ENCODE measurements at places on chromosomes 4 and X. TPM values are rescaled to one million over a fixed set of nuclear protein-coding genes. Genes with fewer than 3 reads are reported as not detected.
A peak's percentile ranks its signal among the peaks of the same experiment; 100 is the strongest.

GRCh38 chrX:133645256-133645655, 230.0 kb upstream of the GPC4 start:
- DNase-seq: no peak

GRCh38 chr4:138078751-138079520, 163.2 kb downstream of the SLC7A11 start:
- no peak for DNase-seq

GRCh38 chr4:95142932-95143331, 385.2 kb downstream of the BMPR1B start:
- no peak for DNase-seq

Gene CLGN
- total RNA-seq: not detected

Gene RAB41
- total RNA-seq: not detected

Gene CRMP1
- total RNA-seq: not detected

- DNase-seq: no peak
These were observed 157.5 kb downstream of the TECRL start for GRCh38 chr4:64251781-64252180.

- no peak for DNase-seq
These were observed 28.1 kb upstream of the HPRT1 start for GRCh38 chrX:134431894-134432293.

DNA sequence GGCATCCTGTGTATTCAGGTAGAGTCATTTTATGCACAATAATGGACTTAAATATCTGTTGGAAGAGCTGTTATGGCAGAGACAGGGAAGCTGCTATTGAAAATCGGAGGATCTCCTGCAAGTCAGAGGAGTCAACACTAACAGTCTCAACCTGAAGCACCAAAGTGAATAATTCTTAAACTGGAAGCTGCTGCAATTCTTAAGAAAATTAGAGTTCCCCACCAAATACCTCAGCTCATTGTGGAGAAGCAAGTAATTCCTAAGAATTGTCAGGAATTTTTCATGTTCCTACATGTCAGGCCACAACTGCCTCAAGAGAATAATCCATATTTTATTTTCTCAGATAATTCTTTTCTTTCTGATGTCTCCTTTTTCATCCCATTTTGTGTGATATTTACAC, 892.6 kb upstream of the LCORL start:
- DNase-seq: no peak

GRCh38 chr4:163595580-163595979, 101.1 kb downstream of the TMA16 start:
- DNase-seq: no peak

- DNase-seq: no peak
These were observed 149.8 kb upstream of the TLL1 start for GRCh38 chr4:165723051-165723795.

- DNase-seq: no peak
These were observed 281.7 kb upstream of the PITX2 start for GRCh38 chr4:110904435-110905065.

DNA sequence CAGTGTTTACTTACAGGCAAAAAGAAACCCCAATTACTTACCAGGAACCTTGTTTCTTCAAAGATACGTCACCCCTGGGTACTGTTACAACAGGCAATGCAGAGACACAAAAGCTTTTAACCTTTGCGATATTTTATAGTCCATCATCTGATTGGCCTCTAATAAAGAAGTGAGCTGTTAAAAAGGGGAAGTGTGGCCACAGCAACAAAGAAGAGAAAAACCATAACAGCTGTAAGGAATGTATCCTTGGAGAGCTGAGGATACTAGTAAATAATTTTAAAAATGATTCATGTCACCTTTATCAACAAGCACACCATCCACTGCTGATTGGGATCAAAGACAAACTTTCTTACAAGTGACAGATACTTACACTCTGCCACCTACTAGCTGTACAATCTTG, 14.1 kb downstream of the GABRA4 start:
- no peak for DNase-seq

DNA sequence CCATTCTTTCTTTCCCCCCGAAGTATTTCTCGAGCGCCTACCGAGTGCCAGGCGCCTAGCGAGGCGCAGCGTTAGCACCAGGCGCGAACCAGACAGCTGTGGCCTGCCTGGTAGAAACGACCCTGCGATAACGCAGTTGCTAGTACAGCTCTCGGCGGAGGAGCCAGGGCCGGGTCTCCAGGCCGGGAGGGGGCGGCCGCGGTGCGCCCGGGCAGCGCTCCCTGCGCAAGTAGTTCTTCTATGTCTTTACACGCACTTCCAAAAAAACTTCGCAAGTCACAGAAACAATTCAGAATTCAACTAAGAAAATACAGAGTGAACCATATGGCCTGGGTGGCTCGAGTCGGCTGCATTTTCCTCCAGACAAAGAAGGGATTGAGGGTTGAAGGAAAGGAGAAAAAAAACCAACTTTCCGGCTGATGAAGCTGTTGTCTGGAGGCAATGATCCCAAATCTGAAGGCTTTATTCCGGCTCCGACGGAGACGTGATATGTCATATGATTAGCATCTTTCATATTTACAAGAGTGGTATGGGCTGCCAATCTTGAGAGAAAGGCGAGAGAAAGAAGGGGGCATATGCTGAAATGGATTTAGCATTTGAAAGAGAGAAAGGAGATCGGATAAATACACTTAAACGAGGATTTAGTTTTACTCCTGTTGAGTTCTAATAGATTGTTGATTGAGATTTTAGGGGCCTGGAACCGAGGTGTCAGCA, 7.2 kb upstream of the NEUROG2 start:
- peak; percentile 57 for DNase-seq

DNA sequence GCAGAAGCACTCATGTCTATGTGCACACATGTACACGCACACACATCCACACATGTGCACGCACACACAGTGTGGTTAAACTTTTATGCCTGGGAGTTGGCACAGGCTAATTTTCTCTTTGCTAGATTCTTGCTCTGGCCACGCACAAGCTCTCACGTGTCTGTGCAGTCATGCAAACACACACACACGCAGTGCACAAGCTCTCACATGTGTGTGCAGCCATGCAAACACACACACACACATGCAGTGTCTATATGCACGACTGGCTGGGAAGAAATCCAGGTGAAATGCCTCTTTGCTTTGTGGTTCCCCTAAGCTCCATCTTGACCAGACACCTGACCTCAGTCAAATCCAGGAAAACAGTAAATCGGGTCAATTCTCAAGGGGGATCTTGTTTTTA, 138.0 kb downstream of the SHOX start:
- no peak for DNase-seq

- DNase-seq: no peak
These were observed 36.3 kb upstream of the CXCL6 start for GRCh38 chr4:73800206-73800605.

DNA sequence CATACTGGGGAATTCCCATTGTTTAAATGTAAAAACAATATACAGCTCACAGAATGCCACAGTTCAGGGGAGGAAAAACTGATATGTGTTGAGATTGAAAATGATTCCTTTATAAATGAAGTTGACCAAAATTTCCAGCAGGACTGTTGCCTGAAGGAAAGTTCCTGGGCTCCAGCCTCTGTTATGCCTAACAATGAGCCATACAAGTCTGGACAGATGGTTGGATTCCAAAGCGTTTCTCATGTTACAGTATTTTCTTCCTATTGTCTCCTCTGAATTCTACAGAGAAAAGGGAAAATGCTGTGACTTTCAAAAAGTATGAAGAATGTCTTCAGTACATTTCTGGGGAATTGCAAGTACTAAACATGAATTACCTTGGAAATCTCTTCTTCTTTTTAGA, 73.3 kb downstream of the ALPK1 start:
- no peak for DNase-seq

Gene ARHGEF6
- total RNA-seq: 43.3 TPM

Gene GLRA2
- total RNA-seq: not detected

DNA sequence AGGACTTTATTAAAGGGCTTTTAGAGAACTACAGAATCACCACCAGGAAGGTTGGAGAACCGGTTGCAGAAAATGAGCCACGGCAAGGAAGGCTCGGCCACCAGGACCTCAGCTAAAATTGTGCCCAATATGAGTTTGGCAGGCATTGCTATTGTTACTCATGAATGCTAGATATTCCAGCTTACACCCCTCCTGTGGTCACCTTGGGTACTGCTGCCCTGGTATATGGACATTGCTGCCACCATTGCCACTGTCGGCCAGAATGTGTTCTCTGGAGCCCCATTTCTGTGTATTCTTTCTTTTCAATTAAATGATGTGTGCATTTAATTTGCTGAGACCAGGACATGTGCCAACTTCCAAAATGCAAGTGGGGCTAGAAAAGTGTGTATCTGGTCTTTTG, 626.7 kb upstream of the BOD1L1 start:
- no peak for DNase-seq

Gene PUDP
- total RNA-seq: 3.2 TPM

- no peak for DNase-seq
These were observed 58.2 kb upstream of the DYNLT3 start for GRCh38 chrX:37905436-37906147.

- no peak for DNase-seq
These were observed 7.7 kb downstream of the GAK start for GRCh38 chr4:924107-925096.

GRCh38 chr4:4474476-4474875, 67.4 kb downstream of the STX18 start:
- no peak for DNase-seq

- DNase-seq: no peak
These were observed 9.5 kb downstream of the HPRT1 start for GRCh38 chrX:134469486-134469885.

Gene TEX11
- total RNA-seq: not detected

DNA sequence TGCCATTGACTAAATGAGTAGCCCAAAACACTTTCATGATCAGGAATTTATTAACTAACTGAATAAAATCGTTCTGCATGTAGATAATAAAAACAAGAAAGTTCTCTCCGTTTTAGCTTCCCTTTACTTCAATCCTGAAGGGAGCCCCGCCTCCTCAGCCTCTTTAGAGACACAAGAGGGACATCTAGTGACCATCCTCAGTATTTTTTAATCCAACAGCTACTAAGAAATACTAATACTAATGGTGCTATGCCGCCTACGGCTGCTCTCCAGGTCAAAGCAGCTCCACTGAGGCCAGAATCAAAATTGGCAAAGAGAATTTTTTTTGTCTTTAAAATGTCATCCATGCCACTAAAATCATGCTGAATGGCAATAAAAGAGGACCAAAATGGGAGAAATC, 3.2 kb upstream of the PCDH19 start:
- DNase-seq: no peak

- DNase-seq: no peak
These were observed 204.8 kb downstream of the TRAM1L1 start for GRCh38 chr4:116880625-116881024.

- no peak for DNase-seq
These were observed 66.5 kb downstream of the EFNB1 start for GRCh38 chrX:68895341-68895755.

Gene MAGEA12
- not detected for total RNA-seq
